Fibroblast of mammary gland (primary cell): ENCODE measurements at places on chromosomes 5 and 9.

DNA sequence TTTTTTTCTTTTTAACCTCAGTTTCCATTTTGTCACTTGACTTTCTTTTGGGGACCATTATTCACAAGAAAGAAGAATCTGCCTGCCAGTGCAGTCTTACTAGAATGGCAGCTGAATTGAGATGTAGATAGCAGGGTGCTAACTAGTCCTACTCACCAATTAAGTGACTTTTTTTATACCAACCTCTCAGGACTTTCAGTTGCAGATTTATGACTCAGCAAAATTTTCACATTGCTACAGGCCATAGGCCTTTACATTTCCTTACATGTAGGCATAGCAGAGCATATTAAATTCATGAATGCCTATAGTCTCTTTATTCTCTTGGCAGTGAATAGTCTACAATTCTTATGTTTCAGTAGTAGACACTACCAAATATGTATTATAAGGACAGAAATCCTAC lies 54.0 kb upstream of the FKTN start:
- DNase-seq: peak; percentile 21

GRCh38 chr9:39587844-39588499 lies 232.5 kb downstream of the SPATA31A1 start:
- DNase-seq: no peak

DNA sequence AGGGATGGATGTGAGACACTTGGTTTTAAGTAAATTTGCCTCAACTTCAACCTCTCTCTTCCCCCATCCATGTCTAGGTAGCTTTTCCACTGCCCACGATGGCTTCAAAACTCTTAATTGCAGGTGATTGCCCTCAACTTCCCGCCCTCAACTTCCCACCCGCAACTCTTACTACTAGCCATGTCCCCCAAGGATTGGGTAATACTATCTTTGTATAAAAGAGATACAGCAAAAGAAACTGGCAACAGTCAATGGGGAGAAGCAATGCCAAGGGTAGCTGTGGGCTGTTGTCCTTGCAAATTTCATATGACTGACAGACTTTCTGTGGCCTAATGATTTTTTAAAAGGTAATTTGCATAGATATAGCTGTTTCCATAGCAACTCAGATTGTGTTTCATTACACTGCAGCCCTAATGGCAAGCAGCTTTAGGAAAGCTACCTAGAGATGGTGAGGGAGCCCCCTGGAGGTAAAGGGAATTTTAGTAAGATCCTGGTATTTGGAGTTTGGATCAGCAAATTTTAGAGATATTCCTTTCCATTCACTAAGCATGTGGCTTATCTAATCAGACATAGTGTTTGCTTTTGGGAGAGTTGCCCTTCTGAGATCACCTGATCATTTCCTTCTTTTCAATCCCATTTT lies 421.5 kb upstream of the DAP start:
- peak; percentile 39 for DNase-seq

GRCh38 chr5:23071682-23072081 lies 218.5 kb upstream of the CDH12 start:
- DNase-seq: no peak

DNA sequence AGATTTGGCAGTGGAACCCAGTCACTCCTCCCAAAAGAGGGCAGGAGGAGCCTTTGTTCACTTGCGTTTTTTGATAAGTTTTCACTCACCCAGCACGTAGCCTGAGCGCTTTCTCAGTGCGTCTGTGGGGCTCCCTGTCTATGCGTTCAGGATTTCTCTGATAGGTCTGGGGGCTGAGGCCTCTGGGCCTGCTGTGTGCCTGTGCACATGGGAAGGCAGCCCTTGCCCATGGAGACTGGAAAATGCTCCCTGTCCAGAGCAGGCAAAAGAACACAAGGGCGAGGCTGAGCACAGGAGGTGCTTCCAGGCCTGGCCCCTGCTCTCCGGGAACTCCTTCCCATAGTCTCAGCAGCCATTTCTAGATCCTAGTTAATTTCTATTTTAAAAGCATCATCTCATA lies 249.9 kb downstream of the FSTL4 start:
- DNase-seq: no peak

DNA sequence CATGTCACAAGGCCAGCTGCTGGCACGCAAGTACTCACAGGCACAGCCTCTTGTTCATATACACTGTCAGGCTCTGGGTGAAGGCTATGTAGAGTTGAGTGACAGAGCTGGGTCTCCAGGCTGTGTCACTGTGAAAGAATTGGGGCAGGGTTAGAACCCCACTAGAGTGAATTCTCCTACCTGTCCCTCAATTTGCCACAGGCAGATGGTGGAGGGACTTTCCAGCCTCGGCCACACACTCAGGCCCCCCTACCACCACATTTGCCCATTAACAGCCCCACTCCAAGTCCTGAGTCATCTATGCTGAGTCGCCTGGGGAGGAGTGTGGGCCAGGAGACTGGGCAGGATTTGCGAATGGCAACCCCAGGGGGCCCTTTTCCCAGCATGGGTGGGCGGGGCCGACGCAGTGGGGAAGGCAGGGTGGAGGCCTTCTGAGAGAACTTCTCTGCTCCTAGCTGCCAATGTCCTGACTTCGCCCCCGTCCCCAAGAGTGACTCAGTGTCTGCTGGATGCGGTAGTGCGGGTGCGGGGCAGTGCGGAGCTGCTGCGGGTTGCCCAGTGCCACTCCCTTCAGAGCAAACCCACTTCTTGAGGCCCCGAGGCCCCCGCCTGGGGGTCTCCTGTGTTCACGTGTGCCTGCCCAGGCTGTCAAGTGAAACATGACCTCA lies 50.3 kb upstream of the PSD2 start:
- peak; percentile 89 for DNase-seq

- DNase-seq: peak; percentile 67
These were observed 145.8 kb upstream of the MEF2C start for GRCh38 chr5:89028595-89029285.

DNA sequence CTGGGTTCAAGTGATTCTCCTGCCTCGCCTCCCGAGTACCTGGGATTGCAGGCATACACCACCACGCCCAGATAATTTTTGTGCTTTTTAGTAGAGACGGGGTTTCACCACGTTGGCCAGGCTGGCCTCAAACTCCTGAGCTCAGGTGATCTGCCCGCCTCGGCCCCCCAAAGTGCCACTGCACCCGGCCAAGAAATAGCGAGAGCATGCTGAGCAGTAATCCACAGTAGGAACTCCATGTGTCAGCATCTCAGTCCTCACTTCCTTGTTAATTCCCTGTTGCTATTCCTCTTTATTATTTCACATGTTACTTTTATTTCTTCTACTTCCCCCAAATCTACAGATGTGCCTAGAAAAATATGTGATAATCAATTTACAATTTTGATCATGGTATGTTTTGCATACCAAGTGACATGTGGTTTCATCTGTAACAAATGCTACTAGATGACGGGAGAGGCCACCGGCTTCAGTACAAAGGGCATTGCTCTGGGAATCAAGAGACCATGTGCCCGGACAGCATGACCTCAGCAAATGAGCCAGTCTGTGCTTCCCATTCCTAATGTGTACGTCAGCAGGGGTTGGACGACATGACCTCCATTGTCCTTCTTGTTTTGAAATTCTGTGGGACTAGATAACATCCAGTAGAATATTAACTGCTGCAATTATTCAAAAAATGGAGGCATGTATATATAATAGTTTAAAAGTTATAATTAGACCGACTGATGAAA lies 61.6 kb downstream of the FNBP1 start:
- DNase-seq: no peak

- DNase-seq: no peak
These were observed 170.4 kb upstream of the RAI14 start for GRCh38 chr5:34485768-34486030.

GRCh38 chr9:16846367-16846766 lies 24.1 kb downstream of the BNC2 start:
- no peak for DNase-seq

DNA sequence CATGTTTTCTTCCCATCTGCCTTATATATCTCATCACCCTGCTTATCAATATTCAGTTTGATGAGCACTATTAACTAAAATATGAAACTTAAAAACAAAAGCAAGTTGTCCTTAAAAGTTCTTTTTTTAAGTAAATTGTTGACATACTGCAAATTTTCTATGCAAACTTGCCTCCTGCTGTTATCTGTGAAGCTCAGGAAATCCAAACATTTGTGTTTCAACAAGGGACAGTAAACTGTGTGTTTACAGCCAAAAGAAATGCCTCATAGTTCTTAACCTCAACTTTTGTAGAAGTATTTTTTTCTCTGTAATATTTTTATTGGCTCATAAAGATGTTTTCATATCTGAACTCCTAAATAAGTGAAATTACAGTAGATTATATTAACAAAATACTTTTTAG lies 7.7 kb upstream of the TTC23L start:
- no peak for DNase-seq

DNA sequence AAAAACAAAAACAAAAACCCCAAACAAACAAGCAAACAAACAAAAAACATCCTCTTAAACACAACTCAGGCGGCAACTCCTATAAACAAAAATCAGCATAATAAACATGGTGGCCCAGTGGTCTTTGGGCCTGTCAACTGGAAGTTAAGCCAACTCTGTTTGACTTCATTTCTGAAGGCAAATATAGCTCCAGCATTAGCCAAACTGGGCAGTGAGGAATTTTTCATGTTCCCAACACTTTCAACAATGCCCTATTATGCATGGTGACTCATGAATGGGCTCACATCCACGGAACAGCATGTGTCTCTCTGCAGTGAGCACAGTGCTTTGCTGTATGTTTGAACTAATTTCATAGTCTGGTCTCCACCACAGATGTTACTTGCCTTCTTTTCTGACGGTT lies 143.9 kb upstream of the STC2 start:
- peak; percentile 99 for DNase-seq

- DNase-seq: peak; percentile 12
These were observed 285.1 kb downstream of the DNAH5 start for GRCh38 chr5:13659391-13659790.

GRCh38 chr9:37383876-37384746 lies 38.4 kb upstream of the GRHPR start:
- no peak for DNase-seq

- no peak for DNase-seq
These were observed 2.6 kb downstream of the EBF1 start for GRCh38 chr5:159096924-159097783.

DNA sequence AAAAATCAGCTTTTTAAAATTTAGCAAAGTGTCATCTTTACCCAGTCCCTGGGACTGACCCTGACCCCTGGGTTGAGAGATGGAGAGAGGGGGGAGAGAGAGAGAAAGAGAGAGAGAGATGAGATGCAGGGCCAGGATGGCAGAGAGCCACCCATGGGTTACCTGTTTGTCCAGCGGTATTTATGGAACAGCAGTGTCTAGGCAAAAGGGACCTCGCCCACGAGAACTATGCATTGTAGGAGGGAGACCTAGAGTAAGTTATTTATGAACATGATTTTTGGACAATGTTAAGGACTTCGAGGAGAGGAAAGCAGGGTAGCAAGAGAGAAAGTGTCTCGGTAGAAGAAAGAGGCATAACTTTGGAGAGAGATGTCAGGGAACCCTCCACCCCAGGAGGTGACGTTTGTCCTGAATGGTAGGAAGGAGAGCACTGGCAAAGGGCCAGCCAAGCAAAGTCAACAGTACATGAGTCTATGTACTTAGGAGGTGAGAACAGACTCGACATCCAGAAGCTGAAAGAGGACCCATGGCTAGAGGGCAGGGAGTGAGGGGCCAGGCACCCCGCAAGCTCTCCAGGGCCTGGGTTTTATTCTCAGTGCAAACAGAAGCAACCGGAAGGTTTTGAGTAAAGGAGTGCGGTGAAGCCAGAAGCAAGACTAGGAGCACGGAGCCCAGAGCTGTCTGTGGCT lies 30.5 kb upstream of the MSX2 start:
- no peak for DNase-seq

DNA sequence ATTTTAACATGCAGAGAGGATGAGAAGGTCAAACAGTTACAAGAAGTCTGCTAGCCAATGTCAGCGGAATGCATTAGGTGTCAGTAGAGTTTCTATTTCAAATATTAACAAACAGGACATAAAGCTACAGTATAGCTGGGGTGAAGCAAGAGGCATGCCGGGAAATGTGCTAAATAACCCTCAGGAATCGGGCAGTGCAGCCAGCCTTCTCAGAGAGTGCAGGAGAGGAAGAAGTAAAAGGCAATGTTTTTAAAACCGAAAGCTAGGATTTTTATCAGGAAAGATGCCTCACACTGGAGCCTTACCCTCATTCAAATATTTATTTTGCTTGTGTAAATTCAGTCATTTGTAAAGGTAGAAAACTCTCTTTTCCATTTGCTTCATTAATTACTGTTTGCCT lies 59.1 kb upstream of the SH3GL2 start:
- DNase-seq: peak; percentile 4

DNA sequence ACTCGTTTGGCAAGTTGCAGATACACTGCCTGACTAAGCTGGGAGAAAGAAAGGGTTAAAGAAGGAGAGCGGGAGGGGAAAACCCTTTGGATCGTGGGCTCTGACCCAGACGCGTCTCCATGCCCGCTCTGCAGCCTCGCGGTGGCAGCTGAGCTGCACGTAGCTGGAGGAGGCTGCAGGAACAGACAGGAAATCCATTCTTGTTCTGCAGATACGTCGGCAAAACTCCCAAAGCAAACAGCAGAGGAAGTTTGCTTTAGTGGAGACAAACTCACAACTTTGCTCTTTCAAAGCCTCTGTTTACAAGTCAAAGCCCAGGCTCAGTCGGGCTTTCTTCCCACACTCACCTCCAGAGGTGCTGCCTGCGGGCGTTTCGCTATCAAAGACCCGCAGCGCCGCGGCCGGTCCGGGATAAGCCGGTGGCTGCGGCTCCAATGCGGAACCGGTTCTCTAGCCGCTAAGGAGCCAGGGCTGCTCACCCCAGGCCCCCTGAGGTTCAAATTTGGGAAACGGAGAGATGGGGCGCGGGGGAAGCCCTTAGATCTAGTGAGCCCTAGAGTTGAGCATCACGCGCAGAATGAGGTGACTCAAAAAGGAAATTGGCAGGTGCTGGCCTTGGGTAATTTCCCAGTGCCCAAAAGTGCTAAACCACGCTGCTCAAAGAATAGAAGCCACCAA lies 60.7 kb downstream of the MAT2B start:
- no peak for DNase-seq

DNA sequence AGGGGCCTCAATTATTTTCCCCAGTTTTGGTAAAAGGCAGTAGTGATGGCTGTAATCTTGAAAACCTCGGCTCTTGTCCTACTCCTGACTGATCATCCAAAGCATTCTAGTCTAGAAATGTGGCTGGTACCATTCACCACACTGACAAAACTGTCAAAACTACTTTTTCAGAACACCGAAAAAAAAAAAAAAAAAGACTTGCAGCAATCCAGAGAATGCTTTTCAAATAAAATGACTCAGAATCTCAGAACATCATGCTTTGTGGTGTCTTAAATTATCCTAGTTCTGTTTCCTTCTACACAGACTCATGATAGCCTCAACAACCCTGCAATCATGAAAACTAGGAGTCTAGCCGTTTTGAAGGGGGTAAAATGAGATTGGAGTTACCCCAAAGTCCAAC lies 13.4 kb downstream of the SLC28A3 start:
- peak; percentile 39 for DNase-seq

- no peak for DNase-seq
These were observed 27.1 kb downstream of the HNRNPH1 start for GRCh38 chr5:179596421-179596820.

DNA sequence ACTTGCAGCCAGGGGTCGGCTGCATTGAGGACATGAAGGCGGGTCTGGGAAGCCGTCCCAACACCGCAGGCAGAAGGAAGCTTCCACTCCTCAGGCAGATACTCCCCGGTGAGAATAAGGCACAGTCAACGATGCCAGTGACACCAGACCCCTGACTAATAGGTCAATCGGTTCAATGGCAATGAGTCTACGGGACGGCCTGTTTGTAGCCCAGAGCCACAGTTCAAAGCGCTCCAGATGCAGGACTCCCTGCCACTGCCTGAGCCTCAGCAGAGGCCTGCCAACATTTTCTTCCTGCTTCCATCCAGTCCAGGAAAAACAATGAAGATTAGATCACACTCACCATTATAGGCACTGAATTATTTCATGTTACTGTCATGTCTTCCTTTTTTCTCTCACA lies 84.5 kb upstream of the SIMC1 start:
- DNase-seq: peak; percentile 66

GRCh38 chr5:61455179-61456006 lies 123.3 kb downstream of the ZSWIM6 start:
- no peak for DNase-seq
